ENCODE measurements at places on chromosomes 6 and 20.

- no peak for DNase-seq
These were observed 455.7 kb upstream of the SOX4 start for GRCh38 chr6:21137700-21138335.

- no peak for DNase-seq
These were observed 17.9 kb downstream of the C6orf15 start for GRCh38 chr6:31094389-31094881.

DNA sequence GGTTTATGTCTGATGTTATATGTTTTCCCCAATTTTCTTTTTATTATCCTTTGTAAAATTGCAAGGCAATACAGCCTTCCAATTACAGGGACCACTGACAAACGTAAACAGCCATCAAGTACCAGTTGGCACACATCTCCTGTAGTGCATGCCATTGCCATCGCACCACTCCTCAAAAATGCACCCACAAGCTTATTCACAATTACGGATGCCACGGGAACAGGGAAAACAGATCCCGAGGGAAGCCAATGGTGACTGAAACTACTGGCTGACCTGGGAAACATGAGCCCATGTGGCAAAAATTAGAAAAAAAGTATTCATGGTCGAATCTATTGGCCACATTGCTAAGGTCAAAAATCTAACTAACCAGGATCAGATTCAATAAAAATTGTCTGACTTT, 395.2 kb downstream of the PAX1 start:
- no peak for DNase-seq

- DNase-seq, result no peak
These were observed 29.5 kb upstream of the SPDEF start for GRCh38 chr6:34585512-34586061.

DNA sequence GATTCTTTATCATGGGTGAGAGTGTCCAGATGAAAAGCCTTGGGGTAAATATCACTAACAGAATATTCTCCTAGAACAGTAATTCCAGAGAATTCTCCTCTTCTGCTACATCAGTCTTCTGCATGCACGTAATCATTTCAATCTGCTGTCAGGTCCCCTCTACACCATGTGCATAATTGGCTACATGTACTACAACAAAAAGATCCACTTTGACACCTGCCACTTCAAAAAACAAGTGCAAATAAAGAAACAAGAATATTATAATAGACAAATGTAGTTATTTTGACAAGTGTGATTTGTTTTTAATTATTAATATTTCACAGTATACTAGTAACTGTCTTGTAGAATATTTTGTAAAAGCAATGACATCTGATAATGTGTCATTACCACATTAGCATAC, 154.2 kb downstream of the SAMD5 start:
- DNase-seq, result no peak

DNA sequence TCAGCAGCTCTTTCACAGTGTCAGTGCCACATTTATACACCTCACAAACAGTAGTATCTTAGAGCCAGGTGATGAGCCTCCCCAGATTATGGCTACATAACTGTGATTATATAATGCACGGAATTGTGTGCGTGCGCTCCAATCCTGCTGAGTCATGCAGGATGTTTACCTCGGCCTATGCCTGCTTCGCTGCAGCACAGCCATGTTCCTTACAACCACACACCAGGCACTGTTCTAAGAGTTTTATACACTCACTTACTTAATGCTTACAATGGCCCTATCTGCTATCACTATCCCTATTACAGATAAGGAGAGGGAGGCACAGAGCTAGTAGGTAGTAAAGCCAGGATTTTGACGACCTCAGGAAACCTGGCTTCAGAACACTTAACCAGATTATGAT, 7.3 kb downstream of the ZKSCAN3 start:
- no peak for DNase-seq

DNA sequence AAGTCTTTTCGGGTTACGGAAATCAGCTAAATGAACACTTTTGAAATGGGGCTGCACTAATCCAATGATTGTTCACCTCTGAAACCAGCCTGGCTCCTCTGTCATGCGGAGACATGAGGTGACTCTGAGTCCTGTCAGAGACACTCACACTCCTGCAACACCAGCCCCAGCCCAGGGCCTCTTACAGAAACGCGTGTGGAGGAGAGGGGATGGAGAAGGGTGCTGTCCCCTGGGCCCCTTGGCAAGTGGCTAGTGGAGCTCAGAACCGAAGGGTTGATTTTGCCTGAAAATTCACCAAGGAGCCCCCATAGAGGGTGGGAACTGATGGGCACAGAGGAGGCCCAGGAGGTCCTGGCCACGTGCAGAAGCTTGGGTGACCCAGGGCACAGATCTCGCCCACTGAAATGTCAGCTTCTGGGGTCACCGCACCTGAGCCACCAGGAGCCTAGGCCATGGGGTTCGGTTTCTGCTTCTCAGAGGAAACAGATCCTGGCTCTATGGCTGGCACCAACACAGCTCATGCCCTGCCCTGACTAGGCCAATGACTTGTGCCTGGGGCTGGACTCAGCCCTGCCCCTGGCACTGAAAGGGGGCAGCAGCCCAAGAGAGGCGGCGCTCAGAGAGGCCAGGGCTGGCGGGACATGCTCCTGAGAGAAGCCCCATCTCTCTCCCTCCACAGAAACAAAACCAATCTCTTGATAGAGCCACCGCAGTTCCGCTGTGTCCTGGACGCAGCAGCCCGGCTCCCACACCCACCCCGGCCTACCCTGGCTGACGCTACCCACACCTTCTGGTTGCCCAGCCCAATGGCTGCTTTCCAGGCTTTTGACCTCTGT, 144.7 kb downstream of the ERMARD start:
- DNase-seq, result no peak

DNA sequence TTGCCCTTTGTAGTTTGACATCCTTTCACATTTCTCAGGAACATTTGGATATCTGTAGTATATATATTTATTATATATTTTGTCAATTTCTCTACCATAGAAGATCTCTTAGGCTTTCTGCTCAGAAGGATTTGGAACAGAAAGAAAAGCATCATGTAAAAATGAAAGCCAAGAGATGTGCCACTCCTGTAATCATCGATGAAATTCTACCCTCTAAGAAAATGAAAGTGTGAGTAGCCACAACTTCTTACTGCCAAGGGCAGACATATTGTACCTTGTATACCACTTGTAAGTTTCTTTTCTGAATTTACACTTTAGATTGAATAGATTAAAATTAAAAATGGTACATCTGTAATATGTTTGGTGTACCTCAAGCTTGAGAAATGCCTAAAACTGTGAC, 31.2 kb downstream of the TPX2 start:
- no peak for DNase-seq

- no peak for DNase-seq
These were observed 452 bp upstream of the GATA5 start for GRCh38 chr20:62476056-62476838.
